ENCODE measurements at places on chromosomes 7 and 10. TPM values are rescaled to one million over a fixed set of nuclear protein-coding genes. Genes with fewer than 3 reads are reported as not detected.

Gene FBXL13
- total RNA-seq = 0.99 TPM

GRCh38 chr10:112230325-112230988, 46.9 kb upstream of the GPAM start:
- DNase-seq = no peak
- H3K27me3 ChIP-seq = peaks cover 4% of the 10 kb centered on the region
- H3K27ac ChIP-seq = no peak overlapping the region
- no peak overlapping the region for H3K4me3 ChIP-seq
- no peaks in the 10 kb centered on the region for H3K36me3 ChIP-seq

GRCh38 chr10:134247-135131, 766 bp upstream of the ZMYND11 start:
- DNase-seq = peak; percentile 80
- H3K36me3 ChIP-seq = no peaks in the 10 kb centered on the region
- H3K27me3 ChIP-seq = peaks cover 12% of the 10 kb centered on the region
- H3K4me3 ChIP-seq = peak overlapping the region; percentile 86
- peaks cover 24% of the 10 kb centered on the region for H3K4me1 ChIP-seq

Gene CLRN3
- not detected for total RNA-seq

DNA sequence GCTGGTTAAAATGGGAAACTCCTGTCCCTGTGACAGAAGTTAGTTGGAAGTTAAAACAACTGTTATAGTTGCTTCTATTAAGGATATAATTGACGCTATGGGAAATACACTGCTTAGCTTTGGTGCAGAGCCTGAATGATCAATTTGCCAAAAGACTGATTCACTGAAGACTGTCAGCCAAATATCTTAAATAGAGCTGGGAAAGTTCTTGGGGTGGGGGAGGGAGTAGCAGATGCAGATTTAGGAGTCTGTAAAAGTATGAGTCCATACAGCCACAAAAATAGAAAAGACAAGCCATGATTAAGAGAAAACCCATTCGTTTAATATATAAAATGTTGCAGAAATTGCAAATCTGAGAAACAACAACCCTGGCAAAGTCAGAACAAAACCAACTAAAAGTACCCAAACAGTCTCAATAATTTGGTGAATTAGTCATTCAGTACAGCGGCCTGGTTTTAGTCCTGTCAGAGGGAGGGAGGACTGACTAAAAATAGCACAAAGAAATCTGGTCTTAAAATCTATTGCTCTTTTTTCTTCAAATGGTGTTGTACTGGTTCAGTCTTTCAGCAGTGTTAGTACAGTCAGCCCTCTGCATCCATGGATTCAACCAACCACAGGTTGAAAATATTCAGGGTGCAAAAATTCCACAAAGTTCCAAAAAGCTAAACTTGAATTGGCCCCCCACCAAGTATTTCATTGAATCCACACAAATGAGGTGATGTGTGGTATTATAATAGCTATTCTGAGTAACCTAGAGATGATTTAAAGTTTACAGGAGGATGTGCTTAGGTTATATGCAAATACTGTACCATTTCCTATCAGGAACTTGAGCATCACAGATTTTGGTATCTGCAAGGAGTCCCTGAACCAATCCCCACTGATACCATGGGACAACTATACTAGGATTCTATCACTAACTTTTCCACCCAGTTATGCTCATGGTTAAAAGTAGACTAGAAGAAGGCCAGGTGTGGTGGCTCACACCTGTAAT, 30.0 kb downstream of the STK17A start:
- H3K4me3 ChIP-seq = peak overlapping the region; percentile 29
- peak overlapping the region; percentile 74 for H3K27ac ChIP-seq
- H3K27me3 ChIP-seq = no peaks in the 10 kb centered on the region
- DNase-seq = peak; percentile 59

Gene RBP3
- not detected for total RNA-seq

GRCh38 chr7:70044064-70044463, 445.8 kb downstream of the AUTS2 start:
- no peak overlapping the region for H3K27ac ChIP-seq
- no peak for DNase-seq
- H3K36me3 ChIP-seq = no peaks in the 10 kb centered on the region
- H3K4me1 ChIP-seq = no peaks in the 10 kb centered on the region
- H3K4me3 ChIP-seq = no peak overlapping the region
- no peaks in the 10 kb centered on the region for H3K27me3 ChIP-seq

DNA sequence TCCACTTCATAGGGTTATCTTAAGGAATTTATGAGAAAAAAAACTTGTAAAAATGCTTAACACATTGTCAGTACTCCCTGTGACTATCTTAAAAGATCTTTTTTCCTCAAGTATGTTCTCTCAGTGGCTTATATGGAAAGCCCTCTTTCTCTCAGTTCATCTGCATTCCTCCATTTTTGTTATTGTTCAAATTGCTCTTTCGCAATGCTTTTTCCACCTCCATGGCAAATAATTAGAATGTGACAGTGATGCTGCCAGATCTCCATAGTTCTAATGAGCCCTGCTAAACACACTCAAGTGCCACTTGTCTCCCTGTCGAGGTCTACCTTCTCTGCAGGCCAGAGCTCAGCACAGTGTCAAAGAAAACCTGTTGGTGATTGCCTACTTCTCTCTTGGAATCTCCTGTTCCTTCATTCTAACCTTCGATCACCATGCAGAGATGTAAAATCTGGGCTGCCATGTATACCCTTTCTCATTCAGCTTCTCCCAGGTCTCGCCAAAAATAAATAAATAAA, 37.2 kb upstream of the ABCB5 start:
- no peak overlapping the region for H3K4me3 ChIP-seq
- DNase-seq = no peak
- H3K27ac ChIP-seq = no peak overlapping the region
- no peaks in the 10 kb centered on the region for H3K4me1 ChIP-seq
- H3K27me3 ChIP-seq = no peaks in the 10 kb centered on the region

DNA sequence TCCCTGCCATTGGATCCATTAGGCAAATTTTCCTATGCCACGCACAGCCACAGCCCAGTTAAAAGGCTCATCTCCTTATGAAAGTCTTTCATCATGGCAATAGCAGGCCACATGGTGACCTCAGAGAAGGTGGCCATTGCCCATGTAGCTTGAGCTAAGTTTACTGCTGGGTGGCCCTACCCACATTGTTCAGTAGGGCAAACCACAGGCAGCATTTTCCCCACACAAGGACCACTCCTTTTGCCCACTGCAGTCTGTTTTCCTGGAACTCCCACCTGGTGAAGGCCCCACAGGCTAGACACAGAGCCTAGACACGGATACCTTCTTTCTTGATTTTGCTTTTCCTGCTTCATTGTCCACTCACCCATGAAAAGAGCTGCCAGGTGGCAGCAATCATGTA, 101.5 kb upstream of the NPVF start:
- H3K27me3 ChIP-seq = peaks cover 5% of the 10 kb centered on the region
- H3K27ac ChIP-seq = no peak overlapping the region
- H3K36me3 ChIP-seq = no peaks in the 10 kb centered on the region
- no peaks in the 10 kb centered on the region for H3K4me1 ChIP-seq

DNA sequence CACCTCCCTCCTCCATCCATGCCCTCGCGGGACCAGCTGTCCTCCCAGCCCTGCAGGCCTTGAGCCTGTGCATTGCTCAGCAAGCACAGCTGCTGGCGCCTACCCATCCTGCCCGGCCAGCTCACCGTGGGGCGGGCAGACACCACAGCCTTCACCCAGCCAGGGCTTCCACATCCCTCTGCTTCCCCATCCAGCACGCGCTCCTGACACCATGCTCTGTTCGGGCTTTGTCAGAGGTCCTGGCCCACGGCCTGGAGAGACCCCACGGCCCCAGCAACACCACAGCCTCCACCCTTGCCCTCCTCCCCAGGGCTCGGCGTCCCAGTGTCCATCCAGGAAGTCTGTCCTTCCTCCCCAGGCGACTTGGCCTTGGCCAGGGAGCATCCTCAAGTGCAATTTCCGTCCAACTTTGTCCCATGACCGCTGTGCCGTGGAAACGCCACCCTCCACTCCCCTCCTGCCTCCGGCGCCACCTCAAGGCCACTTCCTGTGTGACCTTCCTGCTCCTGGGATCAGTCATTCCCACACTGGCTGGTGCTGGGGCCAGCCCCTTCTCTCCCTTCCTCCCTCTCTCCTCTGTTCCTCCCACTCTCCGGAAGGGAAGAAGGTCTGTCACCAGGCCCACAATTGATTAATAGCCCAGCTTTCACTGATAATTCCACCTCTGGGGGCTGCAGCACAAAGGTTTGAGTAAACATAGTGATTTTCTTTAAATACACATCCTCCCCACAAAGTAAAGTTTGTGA, 71.5 kb upstream of the SMNDC1 start:
- peaks cover 39% of the 10 kb centered on the region for H3K4me1 ChIP-seq
- no peak for DNase-seq
- no peak overlapping the region for H3K4me3 ChIP-seq
- H3K27me3 ChIP-seq = no peaks in the 10 kb centered on the region
- H3K36me3 ChIP-seq = no peaks in the 10 kb centered on the region

Gene C10orf53
- not detected for total RNA-seq

Gene HOXA7
- not detected for total RNA-seq

DNA sequence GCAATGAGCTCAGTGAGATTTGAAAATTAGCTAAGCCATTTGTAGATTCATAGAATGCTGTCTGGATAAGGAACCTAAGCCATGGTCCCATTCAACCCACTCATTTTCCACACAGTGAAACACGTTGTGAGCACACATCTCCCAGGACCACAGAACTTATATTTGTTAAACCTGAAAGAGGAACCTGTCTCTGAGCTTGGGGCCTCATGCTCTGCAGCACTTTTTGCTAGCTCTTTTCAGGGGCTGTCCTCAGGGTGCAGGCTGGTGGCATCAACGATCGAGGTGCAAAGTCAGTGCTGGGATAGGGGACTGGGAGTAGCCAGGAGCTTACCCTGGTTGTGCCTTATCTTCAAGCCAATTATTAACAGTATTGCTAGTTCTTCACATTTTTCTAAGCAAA, 11.9 kb downstream of the HECW1 start:
- no peak overlapping the region for H3K27ac ChIP-seq
- no peaks in the 10 kb centered on the region for H3K36me3 ChIP-seq
- H3K27me3 ChIP-seq = peaks cover 7% of the 10 kb centered on the region
- no peak for DNase-seq
- no peaks in the 10 kb centered on the region for H3K4me1 ChIP-seq

Gene EBF3
- total RNA-seq = not detected

DNA sequence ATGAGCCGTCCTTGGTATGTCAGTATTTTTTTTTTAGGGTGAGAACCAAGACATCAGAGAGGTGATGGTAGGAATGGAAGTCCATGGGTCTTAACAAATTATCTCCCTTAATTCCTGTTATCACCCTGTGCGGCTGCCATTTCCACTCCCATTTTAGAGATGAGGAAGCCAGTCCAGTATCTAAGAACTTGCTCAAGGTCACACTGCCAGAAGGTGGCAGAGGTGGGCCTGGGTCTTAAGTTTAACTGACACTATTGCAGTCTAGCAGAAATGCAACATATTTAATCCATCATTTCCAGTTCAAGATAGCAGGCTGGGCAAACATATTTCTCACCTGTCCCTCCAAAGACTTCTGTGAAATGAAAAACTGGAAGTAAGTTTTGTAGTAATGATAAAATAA, 108.3 kb downstream of the GLI3 start:
- peaks cover 2% of the 10 kb centered on the region for H3K4me1 ChIP-seq
- DNase-seq = no peak
- no peaks in the 10 kb centered on the region for H3K27me3 ChIP-seq
- no peak overlapping the region for H3K4me3 ChIP-seq

DNA sequence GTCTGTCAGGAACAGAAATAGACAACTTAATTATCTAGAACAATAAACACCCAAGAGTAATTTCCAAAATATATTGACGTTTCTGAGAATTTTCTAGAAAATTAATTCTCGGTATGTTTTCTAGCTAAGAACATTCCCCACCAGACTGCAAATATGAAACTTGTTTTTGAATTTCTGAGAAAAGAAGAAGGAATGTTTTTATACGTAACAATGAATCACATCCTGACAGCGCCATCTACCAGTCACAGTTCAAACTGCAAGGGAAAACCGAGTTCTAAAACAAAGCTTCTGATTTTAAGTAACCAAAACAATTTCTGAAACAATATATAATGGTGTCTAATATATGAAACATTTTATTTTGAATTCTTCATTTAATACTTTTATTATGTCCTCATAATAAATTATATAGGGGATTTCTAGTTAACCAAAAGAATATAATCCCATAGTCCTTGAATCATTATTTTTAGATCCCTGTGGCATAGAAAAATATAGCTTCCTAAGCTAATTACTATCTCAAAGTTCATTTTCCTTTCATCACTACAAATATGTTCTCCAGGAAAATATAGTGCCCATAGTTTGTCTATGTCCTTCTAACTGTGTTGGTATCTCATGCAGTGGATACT, 34.5 kb upstream of the MEOX2 start:
- no peaks in the 10 kb centered on the region for H3K36me3 ChIP-seq
- H3K27ac ChIP-seq = no peak overlapping the region
- H3K4me1 ChIP-seq = no peaks in the 10 kb centered on the region
- peak; percentile 58 for DNase-seq

DNA sequence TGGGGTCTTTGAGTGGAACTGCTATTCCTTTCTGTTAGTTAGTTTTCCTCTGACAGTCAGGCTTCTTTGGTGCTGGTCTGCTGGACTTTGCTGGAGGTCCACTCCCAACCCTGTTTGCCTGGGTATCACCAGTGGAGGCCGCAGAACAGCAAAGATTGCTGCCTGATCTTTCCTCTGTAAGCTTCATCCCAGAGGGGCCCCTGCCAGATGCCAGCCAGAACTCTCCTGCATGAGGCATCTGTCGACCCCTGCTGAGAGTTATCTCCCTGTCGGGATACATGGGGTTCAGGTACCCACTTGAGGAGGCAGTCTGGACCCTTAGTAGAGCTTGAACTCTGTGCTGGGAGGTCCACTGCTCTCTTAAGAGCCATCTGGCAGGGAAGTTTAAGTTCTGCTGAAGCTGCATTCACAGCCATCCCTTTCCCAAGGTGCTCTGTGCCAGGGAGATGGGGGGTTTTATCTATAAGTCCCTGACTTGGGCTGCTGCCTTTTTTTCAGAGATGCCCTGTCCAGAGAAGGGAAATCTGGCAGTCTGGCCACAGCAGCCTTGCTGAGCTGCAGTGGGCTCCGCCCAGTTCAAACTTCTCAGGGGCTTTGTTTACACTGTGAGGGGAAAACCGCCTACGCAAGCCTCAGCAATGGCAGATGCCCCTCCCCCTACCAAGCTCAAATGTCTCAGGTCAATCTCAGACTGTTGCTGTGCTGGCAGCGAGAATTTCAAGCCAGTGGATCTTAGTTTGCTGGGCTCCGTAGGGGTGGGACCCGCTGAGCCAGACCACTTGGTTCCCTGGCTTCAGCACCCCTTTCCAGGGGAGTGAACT, 89.7 kb upstream of the CDK6 start:
- no peak overlapping the region for H3K4me3 ChIP-seq
- H3K27ac ChIP-seq = no peak overlapping the region
- peaks cover 2% of the 10 kb centered on the region for H3K36me3 ChIP-seq

GRCh38 chr10:102148275-102148674, 3.9 kb upstream of the NOLC1 start:
- DNase-seq = no peak
- peaks cover 80% of the 10 kb centered on the region for H3K36me3 ChIP-seq
- peak overlapping the region; percentile 56 for H3K27ac ChIP-seq
- H3K4me3 ChIP-seq = no peak overlapping the region
- H3K4me1 ChIP-seq = peaks cover 31% of the 10 kb centered on the region

Gene DNA2
- total RNA-seq = 59.1 TPM

GRCh38 chr10:121591186-121591585, 7.1 kb downstream of the FGFR2 start:
- H3K27me3 ChIP-seq = peaks cover 19% of the 10 kb centered on the region
- H3K4me1 ChIP-seq = no peaks in the 10 kb centered on the region
- no peak overlapping the region for H3K4me3 ChIP-seq
- H3K36me3 ChIP-seq = no peaks in the 10 kb centered on the region
- DNase-seq = no peak
- H3K27ac ChIP-seq = no peak overlapping the region

Gene PHYHIPL
- not detected for total RNA-seq

- H3K4me3 ChIP-seq = no peak overlapping the region
- H3K36me3 ChIP-seq = no peaks in the 10 kb centered on the region
- DNase-seq = no peak
- no peak overlapping the region for H3K27ac ChIP-seq
- H3K27me3 ChIP-seq = no peaks in the 10 kb centered on the region
- H3K4me1 ChIP-seq = no peaks in the 10 kb centered on the region
These were observed 567.7 kb upstream of the C7orf33 start for GRCh38 chr7:148022832-148023231.

All from activated CD4-positive, alpha-beta T cell treated with anti-CD3 and anti-CD28 coated beads, Interleukin-2, amount 10 ng/mL, durations not matched to agents 24 days and 14 days (primary cell).